ENCODE measurements at places on chromosomes 1 and 21.

DNA sequence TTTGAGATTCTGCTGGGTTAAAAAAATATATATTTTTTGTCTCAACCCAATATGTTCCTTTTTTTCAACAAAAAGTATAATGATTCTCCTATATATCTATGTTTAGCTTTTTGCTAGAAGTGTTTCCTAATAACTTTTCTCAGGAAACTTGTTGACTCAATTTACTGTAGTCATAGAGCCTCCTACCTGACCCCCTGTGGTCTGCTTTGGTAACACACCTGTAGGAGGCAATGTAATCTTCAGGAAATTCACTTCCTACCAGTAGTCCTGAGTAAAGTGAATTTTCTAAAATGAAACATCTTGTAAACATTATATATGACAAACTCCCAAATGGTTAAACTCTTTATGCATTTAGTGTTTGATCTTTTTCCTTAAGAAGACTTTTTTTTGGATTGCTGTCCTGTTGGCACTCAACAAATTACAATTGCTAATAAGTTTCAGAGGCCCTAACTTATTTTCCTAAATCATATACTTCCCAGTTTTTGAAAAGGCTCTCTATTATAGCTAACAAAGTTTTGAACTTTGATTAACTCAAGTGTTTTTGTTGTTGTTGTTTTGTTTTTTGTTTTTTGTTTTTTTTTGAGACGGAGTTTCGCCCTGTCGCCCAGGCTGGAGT is 118.3 kb downstream of the OLFML2B start:
- DNase-seq: peak; percentile 33

- no peak for DNase-seq
Observed at GRCh38 chr1:104435255-104435654, 685.6 kb downstream of the AMY1C start.

DNA sequence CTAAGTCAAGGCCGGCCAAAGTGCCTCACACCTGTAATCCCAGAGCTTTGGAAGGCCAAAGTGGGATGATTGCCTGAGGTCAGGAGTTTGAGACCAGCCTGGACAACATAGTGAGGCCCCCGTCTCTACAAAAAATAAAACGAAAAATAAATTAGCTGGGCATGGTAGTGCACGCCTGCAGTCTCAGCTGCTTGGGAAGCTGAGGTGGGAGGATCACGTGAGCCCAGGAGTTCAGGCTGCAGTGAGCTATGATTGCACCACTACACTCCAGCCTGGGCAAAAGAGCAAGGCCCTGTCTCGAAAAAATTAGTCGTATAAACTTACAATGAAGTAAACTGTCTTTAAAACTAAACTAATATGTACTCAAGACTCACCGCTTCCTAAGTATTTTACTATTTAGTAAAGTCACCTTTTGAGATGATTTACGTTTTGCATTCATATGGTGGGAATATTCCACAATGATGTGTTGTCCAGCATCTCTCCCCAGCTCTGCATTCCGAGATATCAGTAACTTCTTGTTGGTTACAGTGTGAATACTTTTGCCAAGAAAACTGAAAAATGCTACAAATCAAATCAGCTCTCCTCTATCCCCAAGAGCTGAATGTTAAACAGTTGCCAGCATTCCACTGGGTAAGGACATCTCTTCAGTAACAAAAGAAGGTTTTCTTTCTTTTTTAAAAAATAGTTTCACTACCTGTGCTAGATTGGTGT is 84.9 kb upstream of the C21orf91 start:
- no peak for DNase-seq

DNA sequence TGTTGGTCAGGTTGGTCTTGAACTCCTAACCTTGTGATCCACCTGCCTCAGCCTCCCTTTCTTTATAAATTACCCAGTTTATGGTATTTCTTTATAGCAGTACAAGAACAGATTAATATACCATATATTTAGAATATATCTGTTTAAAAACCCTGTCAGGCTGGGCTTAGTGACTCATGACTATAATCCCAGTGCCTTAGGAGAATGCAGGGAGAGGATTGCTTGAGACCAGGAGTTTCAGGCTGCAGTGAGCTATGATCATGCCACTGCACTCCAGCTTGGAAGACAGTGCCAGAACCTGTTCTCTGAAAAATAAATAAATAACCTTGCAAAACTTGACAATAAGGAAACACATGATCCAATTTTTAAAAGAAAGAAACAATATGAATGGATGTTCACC is 43.9 kb downstream of the ZNF684 start:
- DNase-seq: no peak
